Activated CD4-positive, alpha-beta T cell treated with anti-CD3 and anti-CD28 coated beads, Interleukin-2, amount 50 U/mL, for 24 hours (primary cell): ENCODE measurements at places on chromosomes 5 and 9.

- no peak for DNase-seq
Measured at GRCh38 chr5:80234116-80234948, 21.5 kb downstream of the SERINC5 start.

DNA sequence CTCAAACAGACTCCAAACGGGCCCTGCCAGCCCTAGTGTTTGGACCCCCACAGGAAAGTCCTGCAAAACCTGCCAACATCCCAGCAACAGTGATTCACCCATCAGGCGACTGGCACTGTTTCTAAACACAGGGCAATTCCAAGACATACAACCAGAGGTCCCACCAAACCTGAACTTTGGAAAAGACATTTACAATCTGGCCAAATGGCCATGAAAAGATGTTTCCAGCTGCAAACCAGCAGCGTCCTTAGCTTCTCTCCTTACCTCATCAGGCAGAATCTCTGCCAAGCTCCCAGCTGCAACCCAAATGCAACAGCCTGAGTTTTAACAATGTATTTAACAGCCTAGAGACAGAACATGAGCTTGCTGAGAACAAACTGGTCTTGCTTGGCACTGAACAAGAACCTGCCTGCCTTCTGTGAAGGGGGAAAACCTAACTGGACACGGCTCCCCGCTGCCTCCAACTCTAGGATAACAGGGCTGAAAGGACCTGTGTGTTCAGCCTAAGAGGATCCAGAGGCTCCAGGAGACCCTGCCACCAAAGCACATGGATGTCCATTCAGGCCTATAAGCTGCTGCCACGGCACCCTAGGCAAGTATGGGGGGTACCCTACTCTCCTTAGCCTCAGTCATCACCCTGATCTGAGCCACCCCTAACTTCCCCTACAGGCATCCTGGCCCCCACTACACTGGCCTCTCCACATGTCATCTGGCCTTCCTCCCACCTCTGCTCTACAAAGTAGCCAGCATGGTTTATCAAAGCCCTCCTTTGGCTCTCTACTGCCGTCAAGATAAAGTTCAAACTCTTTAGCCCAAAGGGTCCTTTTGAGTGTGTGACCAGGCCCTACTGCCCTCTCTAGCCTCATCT lies 5.6 kb downstream of the P4HA2 start:
- no peak for DNase-seq

GRCh38 chr5:177592905-177593304 lies 902 bp downstream of the TMED9 start:
- no peak for DNase-seq

GRCh38 chr5:148393390-148393741 lies 9.6 kb downstream of the FBXO38 start:
- no peak for DNase-seq

DNA sequence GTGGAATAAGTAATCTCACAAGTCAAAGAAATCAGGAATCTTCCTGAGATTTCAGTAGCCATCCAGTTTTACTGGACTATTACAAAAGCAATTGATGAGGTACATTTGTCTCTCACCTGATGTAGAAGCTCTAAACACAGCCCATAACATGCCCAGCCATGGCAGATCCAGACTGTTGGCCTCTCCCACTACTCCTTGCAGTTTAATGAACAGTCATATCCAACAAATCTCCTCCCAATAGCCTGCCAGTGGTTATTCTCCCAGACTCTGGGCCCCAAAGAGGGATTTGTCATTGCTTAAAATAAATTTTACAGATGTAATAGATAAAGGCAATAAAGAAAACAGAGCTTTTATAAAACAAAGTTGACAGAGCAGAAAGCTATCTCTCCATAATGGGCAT lies 80.8 kb downstream of the ZNF608 start:
- DNase-seq = no peak

DNA sequence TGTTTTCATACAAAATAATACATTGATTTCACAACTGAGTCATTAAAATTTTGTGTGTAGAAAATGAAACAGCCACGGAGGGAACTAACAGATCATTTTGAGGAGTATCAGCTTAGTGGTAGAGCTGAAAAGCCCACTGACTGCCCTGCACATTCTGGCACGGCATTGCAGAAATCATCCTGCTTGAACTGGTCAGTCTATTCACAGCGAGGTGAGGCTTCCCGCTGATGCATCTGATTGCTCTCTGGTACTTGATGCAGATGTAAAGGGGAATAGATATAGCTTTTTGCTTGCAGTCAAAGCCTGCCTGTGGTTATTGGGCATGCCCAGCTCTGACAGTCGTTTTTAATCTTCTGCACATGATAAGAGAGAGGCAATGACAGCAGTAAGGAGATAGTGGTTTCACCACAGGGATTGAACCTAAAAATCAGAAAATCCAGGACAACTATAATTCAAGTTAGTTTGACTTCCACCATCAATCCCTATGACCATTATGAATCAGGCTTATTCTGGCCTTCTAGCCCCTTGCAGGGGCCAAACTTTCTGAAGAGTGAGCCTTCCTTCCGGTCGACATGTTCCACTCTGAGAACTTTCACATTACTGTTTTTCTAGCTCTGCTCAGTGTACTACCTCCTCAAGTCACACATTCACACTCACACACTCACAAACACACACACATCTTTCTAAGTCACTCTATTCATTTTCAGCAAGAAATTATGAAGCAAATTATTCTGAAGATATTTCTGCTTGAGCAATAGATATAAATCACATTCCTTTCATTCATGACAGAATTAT lies 782.8 kb upstream of the NUDT12 start:
- DNase-seq = no peak

DNA sequence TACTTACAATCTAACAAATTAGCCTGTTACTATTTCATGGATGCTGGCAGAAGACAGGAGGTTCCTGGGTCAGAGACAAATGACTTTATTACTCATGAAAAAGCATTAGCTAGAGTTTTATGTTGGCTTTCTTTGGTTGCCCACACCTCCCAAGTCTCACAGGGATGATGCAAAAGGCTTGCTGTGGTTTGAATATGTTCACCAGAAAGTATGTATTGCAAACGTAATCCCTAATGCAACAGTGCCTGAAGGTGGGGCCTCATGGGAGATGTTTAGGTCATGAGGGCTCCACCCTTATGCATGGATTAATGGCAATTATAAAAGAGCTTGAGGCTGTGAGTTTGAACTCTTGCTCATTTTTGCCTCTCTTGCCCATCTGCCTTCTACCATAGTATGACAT lies 28.5 kb downstream of the DPYSL3 start:
- DNase-seq = no peak

DNA sequence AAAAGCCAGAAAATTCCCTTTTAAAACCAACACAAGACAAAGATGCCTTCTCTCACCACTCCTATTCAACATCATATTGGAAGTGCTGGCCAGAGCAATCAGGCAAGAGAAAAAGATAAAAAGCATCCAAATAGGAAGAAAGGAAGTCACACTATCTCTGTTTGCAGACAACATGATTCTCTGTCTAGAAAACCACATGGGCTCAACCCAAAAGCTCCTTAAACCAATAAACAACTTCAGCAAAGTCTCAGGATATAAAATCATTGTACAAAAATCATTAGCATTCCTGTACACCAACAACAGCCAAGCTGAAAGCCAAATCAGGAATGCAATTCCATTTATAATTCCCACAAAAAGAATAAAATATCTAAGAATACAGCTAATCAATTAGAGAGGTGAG lies 112.0 kb downstream of the ADAMTSL1 start:
- no peak for DNase-seq

DNA sequence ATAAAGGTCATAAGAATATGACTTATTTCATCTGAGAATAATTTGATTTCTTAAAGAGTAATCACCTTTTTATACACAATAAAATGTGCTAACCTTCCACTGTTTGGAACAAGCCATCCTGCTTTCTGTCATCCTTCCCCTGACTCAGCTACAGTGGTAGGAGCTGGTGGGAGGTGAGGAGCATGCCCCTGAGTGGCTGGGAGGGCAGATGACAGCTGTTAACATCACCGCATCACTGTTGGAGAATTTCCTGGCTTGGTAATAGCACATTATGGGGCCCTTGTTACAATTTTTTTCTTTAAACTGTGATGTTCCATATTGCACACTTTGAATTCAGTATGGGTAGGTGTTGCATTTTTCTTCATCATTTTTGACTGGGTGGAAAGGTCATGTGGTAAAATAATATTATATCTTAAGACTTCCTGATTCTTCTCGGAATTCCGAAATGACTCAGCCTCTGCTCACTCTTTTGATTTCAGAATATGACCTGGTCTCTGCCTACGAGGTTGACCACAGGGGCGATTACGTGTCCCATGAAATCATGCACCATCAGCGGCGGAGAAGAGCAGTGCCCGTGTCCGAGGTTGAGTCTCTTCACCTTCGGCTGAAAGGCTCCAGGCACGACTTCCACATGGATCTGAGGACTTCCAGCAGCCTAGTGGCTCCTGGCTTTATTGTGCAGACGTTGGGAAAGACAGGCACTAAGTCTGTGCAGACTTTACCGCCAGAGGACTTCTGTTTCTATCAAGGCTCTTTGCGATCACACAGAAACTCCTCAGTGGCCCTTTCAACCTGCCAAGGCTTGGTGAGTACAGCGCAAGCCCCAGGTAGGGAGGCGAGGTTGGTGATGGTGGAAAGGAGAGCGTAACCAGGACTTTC lies 5.8 kb downstream of the ADAMTS16 start:
- DNase-seq = no peak

DNA sequence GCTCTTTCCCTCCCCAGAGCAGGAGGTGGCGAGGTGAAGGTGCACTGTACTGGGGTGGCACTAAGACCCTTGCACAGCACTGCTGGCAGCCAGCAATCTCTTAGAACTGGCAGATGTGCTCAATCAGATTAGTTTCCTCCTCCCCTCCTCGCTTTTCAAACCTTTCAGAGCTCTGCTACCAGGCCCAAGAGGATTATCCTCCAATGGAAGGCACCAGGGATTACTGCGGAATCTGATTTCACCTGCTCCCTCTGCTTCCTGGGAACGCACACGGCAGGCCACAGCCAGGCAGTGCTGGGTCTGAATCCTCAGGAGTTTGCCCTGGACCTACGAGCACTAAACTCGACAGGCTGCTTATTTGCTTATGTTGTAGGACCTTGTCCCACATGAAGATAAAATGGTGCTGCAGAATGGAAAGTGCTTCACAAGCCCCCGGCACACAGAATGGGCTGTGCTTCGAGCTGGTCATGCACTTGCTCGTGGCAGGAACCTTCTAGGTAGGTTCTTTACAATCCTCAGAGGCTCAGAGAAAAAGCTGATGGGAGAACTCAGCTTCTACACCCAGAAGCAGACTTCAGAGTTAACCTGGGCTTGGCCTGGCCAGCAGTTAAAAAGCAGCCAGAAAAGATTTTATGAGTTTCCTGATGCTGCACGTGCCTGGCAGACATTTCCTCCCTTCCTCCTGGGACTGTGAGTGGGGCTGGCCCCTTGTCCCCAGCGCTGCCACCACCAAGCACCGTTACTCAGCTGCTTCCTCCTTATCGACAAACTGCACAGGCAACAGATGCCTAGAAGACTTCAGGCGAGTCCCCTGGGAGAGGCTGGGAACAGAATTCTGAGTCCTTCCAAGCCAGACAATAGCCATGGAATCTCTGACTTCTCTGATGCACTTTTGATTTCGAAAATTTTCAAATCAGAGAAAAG lies 33.1 kb downstream of the FABP6 start:
- no peak for DNase-seq

GRCh38 chr5:20556115-20556763 lies 568.2 kb upstream of the CDH18 start:
- no peak for DNase-seq

DNA sequence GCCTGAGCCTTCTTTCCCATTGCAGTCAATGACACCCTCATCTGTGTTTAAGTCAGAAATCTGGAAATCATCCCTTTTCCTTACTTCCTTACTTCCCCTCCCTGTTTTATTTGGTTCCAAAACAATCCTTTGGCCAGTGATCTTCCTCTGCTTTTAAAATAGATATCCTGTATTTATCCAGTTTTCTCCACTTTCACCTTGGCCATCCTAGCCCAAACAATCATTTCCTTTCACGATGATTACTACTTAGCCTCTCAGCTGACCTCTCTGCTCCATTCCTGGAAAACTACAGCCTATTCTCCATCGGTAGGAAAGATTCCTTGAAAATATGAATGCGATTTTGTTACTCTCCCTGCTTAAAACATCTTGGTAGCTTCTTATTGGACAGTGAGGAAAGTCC lies 565.4 kb downstream of the TLR4 start:
- no peak for DNase-seq

DNA sequence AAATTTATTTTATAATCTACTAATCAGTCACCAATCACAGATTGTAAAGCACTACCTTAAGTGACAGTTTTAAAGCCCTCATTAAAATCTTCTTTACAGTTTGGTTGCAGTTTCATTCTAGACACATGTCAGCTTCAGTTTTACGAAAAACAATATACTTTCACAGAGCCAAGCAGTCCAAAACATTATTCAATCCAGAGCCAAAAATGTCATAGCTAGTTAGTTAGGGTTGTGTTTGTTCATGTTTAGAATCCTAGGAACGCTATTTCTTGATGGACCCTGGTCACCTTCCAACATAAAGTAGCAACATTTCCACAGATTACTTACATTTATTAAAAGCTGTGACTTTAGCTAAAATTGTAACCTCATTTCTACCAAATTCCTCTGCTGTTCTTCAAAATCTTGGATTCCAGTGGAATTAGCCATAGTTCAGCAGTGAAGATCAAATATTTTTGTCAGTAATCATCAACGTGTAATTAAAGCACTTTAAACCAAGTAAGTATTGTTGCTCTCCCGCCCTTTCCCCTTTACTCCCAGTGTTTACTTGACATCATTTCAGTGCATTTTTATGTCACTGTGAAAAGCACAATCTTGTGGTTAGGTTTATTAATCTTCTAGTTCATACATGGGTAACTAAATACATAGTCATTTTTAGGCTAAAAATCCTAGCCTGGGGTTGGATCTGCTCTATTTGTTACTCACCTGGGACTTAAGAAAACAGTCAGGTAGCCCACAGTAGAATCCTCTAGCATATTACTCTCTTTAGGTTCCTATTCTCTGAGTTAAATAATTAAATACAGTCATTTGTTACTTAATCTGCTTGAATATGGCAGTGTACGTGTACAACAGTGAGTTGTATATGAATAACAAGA lies 74.3 kb downstream of the NIPBL start:
- no peak for DNase-seq

DNA sequence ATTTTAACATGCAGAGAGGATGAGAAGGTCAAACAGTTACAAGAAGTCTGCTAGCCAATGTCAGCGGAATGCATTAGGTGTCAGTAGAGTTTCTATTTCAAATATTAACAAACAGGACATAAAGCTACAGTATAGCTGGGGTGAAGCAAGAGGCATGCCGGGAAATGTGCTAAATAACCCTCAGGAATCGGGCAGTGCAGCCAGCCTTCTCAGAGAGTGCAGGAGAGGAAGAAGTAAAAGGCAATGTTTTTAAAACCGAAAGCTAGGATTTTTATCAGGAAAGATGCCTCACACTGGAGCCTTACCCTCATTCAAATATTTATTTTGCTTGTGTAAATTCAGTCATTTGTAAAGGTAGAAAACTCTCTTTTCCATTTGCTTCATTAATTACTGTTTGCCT lies 59.1 kb upstream of the SH3GL2 start:
- DNase-seq = no peak

DNA sequence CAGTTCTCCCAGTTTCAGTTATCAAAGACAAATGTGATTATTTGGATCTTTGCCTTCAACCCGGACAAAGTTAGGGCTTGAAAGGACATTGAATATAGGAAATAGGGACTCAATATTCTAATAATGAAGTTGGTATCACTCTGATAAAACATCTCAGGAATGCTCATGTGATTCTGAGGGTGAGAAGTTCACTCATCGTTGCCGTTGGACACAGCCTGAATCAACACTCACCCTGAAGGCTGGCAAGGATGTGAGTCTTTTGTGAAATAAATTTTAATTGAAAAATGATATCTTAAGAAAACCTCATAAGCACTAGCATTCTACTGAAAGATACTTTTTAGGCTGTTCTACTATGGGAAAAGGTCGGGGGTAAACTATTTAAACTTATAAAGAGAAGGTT lies 44.8 kb upstream of the C9orf72 start:
- no peak for DNase-seq

- DNase-seq = no peak
Measured at GRCh38 chr5:72498284-72498683, 8.9 kb downstream of the ZNF366 start.
